ENCODE measurements at places on chromosomes 5 and 9. TPM values are rescaled to one million over a fixed set of nuclear protein-coding genes. Genes with fewer than 3 reads are reported as not detected.

DNA sequence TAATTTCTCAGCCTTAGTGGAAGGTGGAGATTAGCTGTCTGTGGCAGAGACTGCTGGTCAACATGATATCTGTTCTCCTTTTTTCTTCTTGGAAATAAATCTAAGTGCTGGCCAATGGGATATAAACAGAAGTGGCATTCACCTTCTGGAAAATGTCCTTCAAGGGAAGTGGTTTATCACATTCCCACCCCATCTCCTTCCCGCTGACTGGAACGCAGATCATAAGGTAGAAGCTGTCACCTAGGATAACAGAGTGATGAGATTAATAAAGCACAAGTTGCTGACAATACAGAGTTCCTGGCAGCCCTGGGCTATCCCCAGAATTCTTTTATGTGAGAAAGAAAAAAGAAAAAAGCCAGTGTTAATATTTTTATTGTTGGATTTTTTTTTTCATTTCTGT is 109.7 kb upstream of the OSMR start:
- DNase-seq, result no peak

- DNase-seq, result no peak
Observed at GRCh38 chr5:169842699-169843098, 137.6 kb downstream of the INSYN2B start.

DNA sequence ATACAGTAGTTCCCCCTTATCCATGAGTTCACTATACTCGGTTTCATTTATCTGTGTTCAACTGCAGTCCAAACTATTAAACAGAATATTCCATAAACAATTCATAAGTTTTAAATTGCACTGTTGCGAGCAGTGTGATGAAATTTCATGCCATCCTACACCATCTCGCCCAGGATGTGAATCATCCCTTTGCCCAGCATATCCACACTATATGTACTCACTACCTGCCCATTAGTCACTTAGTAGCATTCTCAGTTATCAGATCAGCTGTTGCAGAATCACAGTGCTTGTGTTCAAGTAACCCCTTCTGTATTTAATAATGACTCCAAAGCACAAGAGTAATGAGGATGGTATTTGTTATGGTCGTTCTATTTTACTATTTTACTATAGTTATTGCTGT is 51.5 kb downstream of the SHOC1 start:
- no peak for DNase-seq

Gene PTGR1
- 37.5 TPM for total RNA-seq

Gene MYMK
- not detected for total RNA-seq

Gene SKP1
- 391 TPM for total RNA-seq

Gene PCDHB13
- total RNA-seq, result 5.3 TPM
